Activated T-cell treated with anti-CD3 and anti-CD28 coated beads, Interleukin-2, amount 50 U/mL, for 72 hours (primary cell): ENCODE measurements at places on chromosomes 2 and 18. TPM values are rescaled to one million over a fixed set of nuclear protein-coding genes. Genes with fewer than 3 reads are reported as not detected.

DNA sequence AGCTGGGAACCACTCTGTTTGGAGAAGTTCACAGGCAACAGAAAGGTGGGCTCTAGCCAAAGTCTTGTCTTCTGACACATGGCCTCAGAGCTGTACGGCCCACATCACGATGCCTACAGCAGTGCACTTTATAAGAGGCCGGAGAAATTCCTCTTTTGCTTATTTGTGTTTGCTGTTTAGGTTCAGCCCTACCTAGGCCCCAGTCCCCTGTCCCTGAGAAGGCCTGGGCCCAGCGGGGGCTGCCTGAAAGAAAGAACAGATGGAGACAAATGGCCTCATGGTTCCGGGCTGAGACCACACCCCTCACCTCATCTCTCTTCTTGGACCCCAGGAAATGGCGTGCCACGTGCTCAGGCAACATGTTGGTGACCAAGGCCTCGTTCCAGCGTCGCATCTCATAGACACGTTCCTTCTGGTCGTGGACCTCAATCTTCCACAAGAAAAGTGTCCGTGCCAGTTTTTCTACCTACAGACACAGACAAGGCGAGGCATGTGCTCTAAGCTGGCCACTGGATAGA lies 30.9 kb downstream of the CENPO start:
- DNase-seq: no peak

GRCh38 chr2:165499131-165499530 lies 29.6 kb downstream of the CSRNP3 start:
- no peak for DNase-seq

GRCh38 chr2:10382354-10383061 lies 65.6 kb downstream of the ODC1 start:
- peak; percentile 29 for DNase-seq

DNA sequence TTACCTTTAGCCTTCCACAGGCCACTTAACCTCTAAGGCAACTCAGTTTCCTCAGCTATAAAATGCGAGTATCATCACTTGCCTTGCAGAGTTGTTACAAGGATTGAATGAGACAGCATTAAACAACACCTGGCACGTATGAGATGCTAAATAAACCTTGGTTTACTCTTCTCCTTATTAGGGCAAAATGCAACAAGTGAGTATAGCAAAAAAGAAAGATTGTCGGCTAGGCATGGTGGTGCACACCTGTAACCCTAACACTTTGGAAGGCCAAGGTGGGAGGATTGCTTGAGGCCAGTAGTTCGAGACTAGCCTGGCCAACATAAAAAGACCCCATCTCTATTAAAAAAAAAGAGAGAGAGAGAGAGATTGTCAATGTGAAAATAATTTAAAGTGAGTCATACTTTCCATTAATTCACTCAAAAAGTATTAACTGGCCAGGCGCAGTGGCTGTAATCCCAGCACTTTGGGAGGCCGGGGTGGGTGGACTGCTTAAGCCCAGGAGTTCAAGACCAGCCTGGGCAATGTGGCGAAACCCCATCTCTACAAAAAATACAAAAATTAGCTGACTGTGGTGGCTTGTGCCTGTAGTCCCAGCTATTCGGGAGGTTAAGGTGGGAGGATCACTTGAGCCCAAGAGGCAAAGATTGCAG lies 8.0 kb downstream of the ATAD2B start:
- no peak for DNase-seq

DNA sequence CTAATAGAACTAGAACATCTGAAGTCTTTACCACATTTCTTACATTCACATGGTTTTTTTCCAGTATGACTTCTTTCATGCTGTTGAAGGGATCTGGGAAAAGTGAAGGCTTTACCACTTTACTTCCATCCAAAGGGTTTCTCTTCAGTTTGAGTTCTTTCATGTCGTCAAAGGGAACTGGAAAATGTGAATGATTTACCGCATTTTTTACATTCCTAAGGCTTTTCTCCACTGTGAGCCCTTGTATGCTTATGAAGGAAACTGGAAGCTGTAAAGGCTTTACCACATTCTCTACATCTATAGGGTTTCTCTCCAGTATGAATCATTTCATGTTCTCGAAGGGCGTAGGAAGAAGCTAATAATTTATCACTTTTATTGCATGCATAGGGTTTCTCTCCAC lies 46.7 kb downstream of the NBEAL1 start:
- DNase-seq: no peak

DNA sequence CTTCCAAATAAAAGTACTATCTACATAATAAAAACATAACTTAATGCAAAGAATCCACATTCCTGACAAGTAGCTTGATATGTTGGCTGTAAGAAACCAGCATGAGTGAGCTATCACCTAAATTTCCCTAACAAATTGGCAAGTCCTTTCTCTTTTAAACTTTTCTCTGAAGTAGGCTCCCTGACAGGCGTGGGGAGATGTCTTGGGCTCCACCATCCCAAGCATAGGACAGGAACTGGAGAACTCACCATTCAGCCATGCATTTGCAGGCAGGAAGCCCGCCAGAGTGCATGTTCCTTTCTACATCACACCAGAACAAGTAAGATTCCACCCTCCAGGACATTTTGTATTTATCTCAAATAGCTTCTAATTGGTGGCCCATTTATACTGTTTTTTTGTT lies 921.9 kb upstream of the CELF4 start:
- DNase-seq: no peak

DNA sequence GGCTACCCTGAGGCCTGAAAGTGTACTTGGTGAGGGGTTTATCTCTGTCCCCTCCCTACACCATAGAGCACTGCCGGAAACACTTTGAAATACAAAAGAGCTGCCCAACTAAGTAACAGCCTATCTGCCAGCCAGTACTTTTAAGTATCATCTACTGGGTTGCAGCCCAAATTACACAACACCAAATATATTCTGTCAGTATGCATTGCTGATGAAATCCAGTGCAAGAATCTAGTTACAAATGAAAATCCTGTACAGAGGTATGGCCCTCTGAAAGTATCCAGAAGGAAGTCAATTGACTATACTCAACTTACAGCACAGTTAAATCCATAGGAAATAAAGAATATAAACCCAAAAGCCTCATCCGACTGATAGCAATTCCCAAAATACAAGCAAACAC lies 280.8 kb downstream of the CCDC85A start:
- no peak for DNase-seq

DNA sequence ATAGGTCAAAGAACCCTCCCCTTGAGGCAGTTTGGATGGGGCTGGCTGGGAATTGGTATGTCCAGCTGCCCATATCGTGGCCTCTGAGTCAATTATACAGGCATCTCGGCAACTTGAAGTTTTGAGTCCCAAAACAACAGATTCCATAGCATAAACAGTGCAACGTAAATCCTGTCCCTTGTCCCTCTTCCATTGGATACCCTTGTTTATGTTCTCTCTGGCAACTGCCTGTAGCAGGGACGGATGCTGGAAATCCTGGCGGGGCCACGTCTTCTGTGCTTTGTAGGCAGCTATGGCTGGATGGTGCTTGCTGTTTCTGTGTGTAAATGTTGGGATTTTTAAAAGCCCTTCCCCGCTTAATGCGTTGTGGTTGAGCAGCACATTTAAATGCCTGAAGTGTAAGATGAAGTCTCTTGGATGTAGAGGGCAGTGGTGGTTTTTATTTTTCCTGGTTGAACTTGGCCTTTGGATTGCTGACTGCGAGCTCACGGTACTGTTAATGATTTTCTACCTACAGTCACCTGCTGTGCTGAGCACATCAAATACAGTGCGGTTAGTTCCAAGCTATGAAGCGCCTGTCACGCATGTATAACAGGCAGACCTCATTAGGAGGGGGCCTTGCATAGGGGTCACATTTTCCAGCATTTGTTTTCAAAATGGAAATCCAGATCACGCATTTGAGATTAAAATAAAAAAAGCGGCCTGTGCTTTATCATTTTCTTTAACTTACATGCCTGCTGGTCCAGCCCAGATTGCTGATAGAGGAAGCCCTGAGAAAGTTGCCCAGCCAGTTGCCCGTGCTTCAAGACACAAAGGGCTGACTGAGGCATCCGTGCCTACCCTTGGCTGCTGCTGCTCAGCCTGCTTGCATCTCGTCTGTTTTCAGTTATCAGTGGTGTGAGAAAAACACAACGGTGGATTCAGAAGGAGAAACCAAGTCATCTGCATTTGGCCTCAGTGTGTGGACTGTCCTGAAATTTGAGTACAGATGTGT lies 84.7 kb downstream of the NEDD4L start:
- no peak for DNase-seq

DNA sequence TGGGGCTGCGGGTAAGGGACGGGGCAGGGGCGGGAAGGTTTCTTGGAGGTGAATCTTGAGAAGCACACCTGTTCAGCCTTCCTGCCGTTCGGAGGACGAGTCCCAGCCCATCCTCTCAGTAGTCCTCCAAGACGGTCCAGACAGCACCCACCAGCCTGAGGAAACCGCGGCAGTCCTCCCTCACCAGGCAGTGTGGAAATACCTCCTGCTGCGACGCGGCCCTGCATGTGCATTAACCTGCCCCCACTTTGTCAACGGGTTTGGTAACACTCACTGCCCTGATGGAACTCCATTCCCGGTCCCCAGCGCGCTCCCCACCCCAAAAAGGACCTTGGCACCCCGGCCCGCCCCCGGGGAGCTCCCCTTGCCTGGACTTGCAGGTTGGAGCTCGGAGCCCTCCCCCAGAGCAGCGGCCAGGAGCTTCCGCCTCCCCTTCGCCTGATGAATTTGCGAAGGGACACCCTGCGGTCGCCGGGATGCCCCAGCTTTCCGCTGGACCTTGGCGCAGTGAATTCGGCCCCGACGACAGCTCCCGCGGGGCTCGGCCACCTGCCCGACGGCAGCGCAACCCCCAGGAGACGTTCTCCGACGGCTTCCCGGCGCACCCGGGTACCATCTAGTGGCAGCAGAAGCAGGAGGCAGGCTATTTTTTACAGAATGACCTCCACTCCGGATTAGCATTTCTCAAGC lies 31.5 kb downstream of the ACVR1C start:
- peak; percentile 67 for DNase-seq

DNA sequence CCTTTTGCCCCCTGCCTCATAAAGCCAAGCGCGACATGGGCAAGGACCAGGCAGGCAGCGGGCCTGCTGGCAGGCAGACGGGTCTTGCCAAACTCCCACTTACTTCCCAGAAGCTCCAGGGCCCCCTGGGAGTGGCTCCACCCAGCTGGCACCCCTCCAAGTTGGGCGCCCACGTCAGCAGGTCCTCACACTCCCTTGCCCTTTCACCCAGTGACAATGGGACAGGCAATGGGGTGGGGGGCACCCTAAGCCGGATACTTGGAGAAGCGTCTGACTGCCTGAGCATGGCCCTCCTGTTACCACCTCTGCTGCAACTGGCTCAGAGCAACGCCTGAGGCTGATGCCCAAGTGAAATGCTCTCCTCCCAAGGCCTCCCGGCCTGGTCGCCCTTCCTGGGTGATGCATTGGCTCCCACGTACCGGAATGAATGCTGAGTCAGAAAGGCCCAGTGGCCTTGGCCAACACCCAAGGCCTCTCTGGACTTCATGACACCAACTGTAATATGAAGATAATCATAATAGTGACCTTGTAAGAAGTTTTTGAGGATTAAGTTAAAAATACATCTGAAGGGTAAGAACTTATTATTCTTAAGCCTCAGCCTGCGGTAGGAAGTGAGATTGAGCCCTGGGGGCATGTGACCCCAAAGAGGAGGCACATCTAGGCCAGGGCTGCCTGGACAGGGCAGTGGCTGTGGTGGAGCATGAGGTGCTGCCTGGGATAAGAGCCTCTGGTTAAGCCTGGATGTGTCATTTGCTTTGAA lies 31.6 kb downstream of the KCNK3 start:
- no peak for DNase-seq

GRCh38 chr2:234289834-234290590 lies 206.9 kb downstream of the ARL4C start:
- DNase-seq: peak; percentile 61

DNA sequence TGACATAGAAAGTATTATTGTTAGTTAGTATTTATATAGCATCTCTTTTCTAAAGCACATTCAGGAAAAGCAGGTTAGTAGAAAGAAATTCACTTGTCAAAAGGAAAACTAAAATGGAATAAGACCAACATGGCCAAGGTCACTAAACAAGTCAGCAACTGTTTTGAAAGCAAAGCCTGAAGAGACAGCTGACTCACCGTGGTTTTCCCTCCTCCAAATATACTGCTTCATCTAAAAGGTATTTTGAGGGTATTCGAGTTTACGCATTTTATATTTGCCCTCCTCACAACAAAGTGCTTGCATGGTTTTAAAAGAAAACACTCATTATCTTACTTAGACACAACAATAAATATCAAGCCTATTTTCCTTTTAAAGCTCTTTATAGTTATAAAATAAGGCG lies 24.0 kb downstream of the ZNF385B start:
- no peak for DNase-seq

GRCh38 chr2:158686210-158686691 lies 108.9 kb upstream of the DAPL1 start:
- DNase-seq: no peak

- DNase-seq: peak; percentile 74
Observed at GRCh38 chr2:43221763-43222474, 4.5 kb downstream of the ZFP36L2 start.

- DNase-seq: no peak
Observed at GRCh38 chr2:163800951-163801381, 65.2 kb upstream of the FIGN start.

DNA sequence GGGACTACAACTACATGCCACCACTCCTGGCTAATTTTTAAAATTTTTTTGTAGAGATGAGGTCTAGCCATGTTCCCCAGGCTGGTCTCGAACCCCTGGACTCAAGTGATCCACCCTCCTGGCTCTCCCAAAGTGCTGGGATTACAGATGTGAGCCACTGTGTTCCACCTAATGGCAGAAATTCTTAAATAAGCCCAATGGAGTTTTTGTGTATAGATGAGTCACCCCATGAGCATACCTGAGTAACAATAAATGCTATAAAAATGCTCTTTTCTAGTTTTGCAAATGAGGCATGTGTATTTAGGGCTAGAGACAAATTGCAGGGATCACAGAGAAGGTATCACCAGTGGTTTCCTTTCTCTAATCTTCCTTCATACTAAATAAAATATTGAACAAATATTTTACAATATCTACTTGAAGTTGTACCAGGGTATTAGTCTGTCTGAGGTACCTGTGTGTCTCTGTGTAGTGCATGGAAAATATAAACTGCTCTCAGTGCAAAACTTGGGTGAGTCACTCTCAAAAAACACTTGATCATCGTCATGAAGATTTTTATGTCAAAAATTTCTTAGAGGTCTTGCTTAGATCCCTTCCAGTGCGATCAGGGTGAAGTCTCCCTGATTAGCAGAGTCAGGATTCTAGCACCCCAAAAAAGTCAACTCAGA lies 337.1 kb upstream of the MMADHC start:
- DNase-seq: no peak

- DNase-seq: no peak
Observed at GRCh38 chr2:201347138-201347537, 10.0 kb downstream of the FLACC1 start.

- no peak for DNase-seq
Observed at GRCh38 chr2:39737661-39738060, 41.4 kb downstream of the THUMPD2 start.

- DNase-seq: no peak
Observed at GRCh38 chr18:56302156-56302555, 336.2 kb downstream of the TXNL1 start.

GRCh38 chr2:207960911-207961310 lies 64.4 kb downstream of the PLEKHM3 start:
- DNase-seq: no peak

Gene CFAP221
- not detected for total RNA-seq

Gene HNMT
- total RNA-seq: not detected

Gene KCNJ3
- not detected for total RNA-seq

Gene CLEC4F
- not detected for total RNA-seq

Gene EVX2
- not detected for total RNA-seq

Gene IL18R1
- 56.5 TPM for total RNA-seq

Gene TSPYL6
- not detected for total RNA-seq
